ENCODE measurements at places on chromosomes 3 and 15. TPM values are rescaled to one million over a fixed set of nuclear protein-coding genes. Genes with fewer than 3 reads are reported as not detected.

The ZNF80 gene
- total RNA-seq: not detected

The AGBL1 gene
- total RNA-seq: not detected

The P2RY14 gene
- total RNA-seq: not detected

The TUSC7 gene
- not detected for total RNA-seq

The GUCA1C gene
- not detected for total RNA-seq

The MUC20 gene
- total RNA-seq: 1.7 TPM

The TEX9 gene
- total RNA-seq: 2.4 TPM

The CKMT1B gene
- total RNA-seq: 69.5 TPM

The FSIP1 gene
- total RNA-seq: 38.4 TPM

The FURIN gene
- 43.7 TPM for total RNA-seq

The C3orf85 gene
- not detected for total RNA-seq

The GOLGA8S gene
- total RNA-seq: not detected

The IL17RB gene
- under 0.01 TPM for total RNA-seq

The SEMA3G gene
- 0.34 TPM for total RNA-seq

The GREM1 gene
- total RNA-seq: 0.07 TPM

The SOX2 gene
- total RNA-seq: 2.7 TPM

All from nasal cavity respiratory epithelium epithelial cell of viscerocranial mucosa (primary cell).